ENCODE measurements at places on chromosomes 1 and 21.

DNA sequence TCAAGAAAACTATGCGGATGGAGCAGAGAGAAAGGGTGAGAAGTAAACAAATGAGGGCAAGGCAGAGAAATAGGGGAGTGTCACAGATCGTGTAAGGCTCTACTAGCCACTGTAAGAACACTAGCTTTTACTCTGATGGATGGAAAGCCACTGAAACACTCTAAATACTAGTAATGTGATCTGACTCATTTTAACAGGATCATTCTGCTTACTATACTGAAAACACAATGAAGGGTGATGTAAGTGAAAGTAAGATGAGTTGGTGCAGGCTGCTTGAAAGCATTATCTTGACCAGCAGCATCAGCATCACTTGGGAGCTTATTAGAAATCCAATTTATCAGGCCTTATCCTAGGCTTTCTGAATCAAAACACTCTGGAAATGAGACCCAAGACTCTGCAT, 32.7 kb downstream of the TUT4 start:
- DNase-seq: no peak

DNA sequence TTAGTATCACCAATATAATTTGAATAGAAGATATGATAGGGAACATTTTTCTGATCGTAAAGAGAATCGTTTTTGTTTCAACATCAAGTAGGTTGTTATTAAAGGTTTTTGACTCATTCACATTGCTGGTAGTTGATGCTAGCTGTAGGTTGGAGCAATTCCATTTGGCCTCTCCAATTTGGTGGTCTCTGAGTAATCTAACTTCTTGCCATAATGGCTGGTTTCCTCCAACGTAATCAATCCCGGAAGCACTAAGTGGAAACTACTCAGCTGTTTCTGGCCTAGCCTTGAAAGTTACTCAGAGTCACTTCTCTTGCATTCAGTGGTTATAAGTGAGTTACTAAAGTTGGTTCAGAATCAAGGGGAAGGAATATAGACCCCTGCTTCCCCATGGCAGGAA, 26.0 kb downstream of the RCOR3 start:
- no peak for DNase-seq

GRCh38 chr1:231518485-231519034, 9.9 kb upstream of the TSNAX start:
- DNase-seq: no peak

GRCh38 chr1:27301582-27302199, 20.3 kb upstream of the TMEM222 start:
- DNase-seq: no peak

GRCh38 chr1:1135339-1136136, 19.6 kb upstream of the C1orf159 start:
- no peak for DNase-seq

- DNase-seq: no peak
Observed at GRCh38 chr1:6554907-6555778, at the start of gene TAS1R1. TSS of gene TAS1R1 (plus strand) at chr1:6555307. CDS start at chr1:6555374, 67 bp downstream.

GRCh38 chr1:39411526-39412478, 79.6 kb upstream of the BMP8A start:
- no peak for DNase-seq

- DNase-seq: peak; percentile 78
Observed at GRCh38 chr1:5745800-5746610, 246.2 kb downstream of the NPHP4 start.

DNA sequence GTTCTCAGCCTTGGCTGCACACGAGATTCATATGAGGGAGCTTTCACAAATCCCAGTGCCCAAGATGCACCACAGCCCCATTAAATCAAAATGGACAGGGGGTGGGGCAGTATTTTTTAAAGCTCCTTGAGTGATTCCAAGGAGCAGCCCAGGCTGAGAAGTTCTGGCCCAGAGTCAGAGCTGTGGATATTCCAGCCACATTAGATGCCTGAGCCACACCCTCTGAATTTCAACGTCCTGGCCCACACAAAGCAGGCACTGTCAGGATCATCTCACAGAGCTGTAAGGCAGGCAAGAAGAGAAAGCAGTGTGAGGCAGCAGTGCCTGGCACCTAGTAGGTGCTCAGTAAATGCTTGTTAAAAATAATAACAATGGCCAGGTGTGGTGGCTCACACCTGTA, 37.4 kb downstream of the PAX7 start:
- no peak for DNase-seq

DNA sequence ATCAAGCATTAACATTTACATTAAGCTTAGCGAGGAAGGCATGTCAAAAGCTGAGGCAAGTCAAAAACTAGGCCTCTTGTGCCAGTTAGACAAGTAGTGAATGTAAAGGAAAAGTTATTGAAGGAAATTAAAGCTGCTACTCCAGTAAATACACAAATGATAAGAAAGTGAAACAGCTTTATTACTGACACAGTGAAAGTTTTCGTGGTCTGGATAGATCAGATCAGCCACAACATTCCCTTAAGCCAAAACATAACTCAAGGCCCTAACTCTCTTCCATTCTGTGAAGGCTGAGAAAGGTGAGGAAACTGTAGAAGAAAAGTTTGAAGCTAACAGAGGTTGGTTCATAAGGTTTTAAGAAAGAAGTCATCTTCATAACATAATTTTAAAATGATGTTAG, 131.9 kb downstream of the VAV3 start:
- no peak for DNase-seq

GRCh38 chr1:73205294-73205973, 923.1 kb upstream of the NEGR1 start:
- DNase-seq: peak; percentile 13

GRCh38 chr1:171754971-171755370, 13.1 kb upstream of the VAMP4 start:
- DNase-seq: no peak

DNA sequence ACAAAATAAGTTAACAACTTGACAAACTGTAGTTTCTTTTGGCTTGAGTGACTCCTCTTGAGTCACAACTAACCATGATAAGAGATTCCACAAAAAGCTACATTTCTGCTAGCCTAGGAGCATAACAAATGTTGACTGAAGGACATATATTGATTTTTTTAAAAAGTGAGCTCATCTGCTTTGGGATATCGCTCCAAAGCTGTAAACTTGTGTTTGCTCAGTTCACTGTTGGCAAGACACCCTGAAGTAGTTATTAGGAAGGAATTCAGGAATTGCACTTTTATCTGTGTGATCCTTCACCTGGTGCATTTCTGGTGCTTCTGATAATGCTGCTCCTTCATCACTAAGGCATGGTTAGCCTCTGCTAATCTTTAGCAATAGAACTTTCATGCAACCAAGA, 23.7 kb downstream of the RWDD3 start:
- DNase-seq: no peak

DNA sequence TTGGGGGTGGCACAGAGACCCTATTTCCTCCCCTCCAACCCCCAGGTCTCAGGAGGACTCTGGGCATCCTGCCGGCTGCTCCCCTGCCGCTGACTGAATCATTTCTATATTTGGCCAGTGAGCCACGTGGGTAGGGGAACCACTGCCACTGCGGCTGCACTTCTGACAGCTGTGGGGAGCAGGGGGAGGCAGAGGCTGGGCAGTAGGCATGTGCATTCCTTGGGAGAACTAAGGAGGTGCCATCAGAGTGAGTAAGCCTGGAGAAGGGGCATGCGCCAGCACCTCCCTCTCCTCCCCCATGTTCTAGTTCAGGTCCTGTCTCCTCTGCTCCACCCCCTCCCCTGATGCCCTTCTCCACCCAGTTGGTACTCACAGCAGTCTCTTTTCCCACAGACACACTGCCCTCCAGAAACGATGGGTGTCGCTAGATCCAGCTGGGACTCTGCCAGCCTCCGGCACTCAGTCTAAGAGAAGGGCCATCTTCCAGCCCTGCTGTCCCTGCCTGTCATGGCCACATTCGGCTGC, 12.0 kb downstream of the PPFIA4 start:
- DNase-seq: peak; percentile 38

DNA sequence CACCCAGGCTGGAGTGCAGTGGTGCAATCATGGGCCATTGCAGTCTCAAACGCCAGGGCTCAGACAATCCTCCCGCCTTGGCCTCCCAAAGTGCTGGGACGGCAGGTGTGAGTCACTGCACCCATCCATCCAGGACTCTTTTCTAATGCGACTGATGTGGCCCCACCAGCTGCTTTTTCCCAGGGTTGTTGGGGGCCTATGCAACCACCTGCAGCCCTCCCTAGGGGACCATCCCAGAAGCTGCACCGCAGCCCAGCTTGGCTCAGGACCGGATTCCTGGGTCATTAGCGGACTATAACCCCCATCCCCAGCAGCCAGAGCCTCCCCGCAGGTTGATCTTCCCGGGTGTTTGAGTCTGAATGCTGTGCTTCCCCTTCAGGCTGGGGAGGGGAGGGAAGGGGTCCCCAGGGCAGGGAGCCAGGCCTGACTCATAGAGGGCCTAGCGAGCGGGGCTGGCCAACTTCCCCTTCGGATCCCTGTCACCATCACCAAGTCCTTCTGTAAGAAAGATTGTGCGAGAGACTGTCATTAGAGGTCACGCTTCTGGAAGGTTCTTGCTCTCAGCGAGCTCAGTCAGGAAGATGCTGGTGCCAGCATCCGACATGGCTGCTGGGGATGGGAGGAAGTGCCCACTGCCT, 108.7 kb upstream of the ACTRT2 start:
- peak; percentile 17 for DNase-seq

- DNase-seq: no peak
Observed at GRCh38 chr1:83011265-83011664, 987.7 kb downstream of the TTLL7 start.

DNA sequence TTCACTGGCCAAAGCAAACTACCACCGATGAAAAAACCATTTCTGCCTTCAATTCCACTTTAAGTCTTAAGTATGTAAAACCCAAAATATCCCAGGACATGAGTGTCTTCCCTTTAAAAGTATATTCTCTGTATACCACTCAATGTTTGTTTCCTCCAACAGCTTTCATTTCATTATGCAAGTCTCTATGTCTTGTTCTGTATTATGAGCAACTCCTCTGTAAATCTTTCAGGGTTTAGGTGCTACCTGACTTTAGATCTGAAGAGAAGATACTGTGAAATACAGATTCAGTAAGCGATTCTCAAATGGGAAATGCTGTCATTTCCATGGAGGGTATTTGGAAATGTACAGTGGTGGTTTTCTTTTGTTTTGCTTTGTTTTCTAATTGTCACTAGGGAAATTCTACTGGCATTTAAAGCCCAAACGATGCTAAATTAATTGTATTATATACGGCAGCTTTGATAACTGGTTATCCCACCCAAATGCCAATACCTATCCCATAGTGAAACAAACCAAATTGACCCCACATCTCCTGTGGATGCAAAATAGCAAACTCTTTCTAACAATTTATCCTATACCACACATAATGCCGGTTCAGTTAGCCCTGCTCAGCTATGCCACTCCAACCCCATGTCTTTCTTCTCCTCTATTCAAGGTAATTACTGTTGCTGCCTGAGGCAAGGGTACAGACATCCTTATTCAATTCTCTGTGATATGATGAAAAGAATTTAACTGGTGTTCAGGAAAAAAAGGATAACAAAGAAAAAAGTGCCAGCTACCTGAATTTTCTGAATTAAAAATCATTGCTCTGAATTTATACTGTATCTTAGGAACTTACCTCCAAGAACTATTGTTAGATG, 182.8 kb downstream of the EIF4G3 start:
- no peak for DNase-seq

DNA sequence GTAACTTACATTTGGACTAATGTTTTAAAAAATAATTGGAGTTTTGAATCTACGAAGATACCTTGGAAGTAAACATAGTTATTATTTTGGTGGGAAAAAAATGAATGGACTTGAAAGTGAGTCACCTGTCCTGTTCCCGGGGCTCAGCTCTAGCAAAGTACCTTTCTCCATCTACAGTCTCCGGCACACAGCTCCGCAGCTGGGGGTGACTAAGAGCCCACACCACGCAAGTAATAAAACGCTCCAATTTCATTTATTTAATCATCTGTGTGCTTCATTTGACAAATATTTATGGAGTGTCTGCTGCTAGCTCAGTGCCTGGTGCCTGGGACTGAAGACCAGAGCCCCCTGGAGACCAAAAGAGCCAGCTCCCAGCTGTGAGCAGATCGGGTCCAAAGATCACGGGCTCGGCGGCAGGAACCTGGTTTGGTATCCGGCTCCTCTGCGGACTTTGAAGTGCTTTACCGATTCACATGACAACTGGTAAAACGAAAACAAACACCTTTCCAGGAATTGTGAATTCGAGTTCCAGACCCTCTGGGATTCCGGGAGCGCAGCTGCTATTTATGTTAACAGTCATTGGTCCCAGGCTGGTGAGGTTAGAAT, 1.7 kb upstream of the RIPK4 start:
- DNase-seq: peak; percentile 24

GRCh38 chr1:244955661-244956060, 91.3 kb upstream of the HNRNPU start:
- DNase-seq: no peak

- DNase-seq: no peak
Observed at GRCh38 chr1:223444411-223444810, 51.2 kb downstream of the CCDC185 start.

GRCh38 chr21:40215941-40216340, 348.7 kb downstream of the PCP4 start:
- no peak for DNase-seq

- DNase-seq: no peak
Observed at GRCh38 chr1:172940174-172940855, 110.4 kb downstream of the TNFSF18 start.
